Hippocampal formation (tissue), 2 donors: ENCODE measurements at places on chromosomes 7 and 10.

- DNase-seq: no peak
Observed at GRCh38 chr7:6175645-6176044, 96.8 kb downstream of the CYTH3 start.

DNA sequence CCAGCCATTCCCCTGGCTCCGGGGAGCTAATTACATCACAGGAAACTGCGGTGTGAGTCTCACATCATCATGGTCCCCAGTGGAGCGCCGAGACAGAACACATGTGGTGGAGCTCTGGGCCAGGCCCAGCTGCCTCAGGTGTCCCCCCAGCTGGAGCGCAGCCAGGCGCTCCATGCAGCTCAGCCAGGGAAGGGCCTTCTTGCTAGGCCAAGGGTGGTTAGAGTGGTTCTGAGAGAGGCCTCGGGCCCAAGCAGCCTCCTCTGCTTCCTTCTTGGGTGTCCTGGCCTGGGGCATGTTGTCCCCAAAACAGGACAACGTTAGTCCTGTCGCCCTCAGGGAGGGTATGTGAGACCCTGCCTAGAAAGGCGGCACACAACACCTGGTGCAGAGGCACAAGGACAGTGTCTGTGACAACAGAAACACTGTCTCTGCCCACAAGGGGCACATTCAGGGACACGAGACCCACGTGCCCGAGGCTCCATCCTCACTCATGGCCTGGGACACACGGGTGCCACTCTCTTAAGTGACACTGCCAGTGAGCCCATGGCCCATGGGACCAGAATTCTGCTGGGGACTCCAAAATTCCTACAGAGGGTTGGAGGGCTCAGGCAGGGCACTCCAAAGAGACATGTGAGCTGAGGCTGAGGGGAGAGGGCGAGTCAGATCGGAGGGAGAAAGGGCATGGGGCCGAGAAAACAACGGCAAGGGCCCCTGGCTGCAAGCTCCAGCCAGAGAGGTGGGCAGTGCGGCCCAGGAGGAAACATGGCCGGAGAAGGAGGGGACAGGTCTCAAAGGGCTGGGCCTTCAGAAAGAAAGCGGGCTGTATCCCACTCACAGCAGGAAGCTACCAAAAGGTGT lies 37.0 kb upstream of the RET start:
- DNase-seq: no peak

DNA sequence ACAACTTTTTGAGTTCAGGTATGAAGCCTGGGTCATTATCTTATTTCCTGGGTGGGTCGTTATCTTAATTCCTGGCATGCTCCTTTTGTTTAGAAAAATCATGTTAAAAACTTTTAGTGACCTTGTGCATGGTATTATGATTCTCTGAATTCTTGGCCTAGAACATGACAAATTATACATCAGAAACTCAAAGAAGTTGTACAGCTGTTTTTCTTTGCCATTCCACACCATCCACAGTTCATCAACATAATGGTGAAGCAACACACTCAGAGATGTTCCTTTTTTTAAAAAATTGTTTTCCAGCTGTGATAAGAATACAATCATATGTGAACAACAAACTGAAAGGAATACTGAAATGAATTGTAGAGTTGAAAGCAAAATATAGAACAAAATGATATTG lies 149.2 kb upstream of the SEMA3D start:
- no peak for DNase-seq

DNA sequence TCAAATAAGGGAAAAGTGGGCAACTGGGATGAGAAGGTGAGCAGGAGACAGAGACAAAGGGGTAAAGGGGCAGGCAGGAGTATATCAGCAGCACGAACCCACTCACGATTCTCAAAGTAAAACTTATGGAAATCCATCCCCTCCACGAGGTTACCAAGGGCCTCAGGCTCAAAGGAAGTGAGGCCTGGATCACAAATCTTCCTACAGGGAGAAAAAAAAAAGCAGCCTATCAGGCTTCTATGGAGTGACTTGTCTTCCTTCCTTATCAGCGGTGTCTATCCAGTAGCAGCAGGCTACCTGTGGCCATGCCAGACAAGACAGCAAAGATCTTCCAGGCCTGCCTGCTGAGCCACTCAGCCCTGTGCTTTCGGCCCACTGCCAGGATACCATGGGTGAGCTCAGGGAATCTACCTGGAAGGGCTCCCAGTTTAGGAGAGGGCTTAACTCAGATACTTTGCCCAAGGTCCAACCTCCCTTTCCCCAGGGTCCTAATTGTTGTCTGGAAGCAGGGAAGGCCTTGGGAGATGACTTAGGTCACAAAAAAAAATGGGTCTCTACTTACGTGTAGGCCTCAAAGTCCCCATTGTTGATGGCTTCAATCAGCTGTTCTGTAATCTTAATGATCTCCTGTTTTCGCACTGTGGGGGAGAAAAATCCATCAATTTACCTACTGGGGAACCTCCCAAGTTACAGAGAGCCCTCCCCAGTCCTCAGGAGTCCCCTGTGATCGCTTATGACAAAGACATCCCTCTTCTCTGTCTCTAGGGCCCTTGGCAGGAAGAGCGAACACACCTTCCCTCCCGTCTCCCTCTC lies 5.7 kb upstream of the NDST2 start:
- no peak for DNase-seq

DNA sequence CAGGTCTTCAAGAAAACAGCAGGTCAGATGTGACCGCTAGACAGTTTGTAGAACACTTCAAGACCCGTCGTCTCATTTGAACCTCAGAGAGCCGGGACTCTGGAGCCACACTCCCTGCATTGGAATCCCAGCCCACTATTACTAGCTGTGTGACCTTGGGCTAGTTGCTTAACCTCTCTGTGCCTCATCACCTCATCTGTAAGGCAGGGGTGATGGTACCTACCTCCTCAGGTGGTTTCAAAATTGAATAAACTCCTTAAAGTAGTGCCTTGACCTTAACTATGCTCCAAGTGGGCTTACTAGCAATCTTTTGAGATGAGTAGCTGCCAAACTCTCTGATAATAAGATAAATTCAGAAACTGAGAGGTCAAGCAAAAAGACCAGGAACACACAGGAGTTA lies 43.8 kb downstream of the OGDH start:
- DNase-seq: no peak

GRCh38 chr7:81623251-81623855 lies 146.5 kb downstream of the HGF start:
- DNase-seq: no peak

- no peak for DNase-seq
Observed at GRCh38 chr7:12708314-12708713, 20.9 kb downstream of the ARL4A start.

- DNase-seq: no peak
Observed at GRCh38 chr10:97195706-97196222, 10.0 kb upstream of the SLIT1 start.

GRCh38 chr7:47428768-47429472 lies 153.0 kb downstream of the TNS3 start:
- no peak for DNase-seq
